ENCODE measurements at places on chromosomes 2 and 18.

DNA sequence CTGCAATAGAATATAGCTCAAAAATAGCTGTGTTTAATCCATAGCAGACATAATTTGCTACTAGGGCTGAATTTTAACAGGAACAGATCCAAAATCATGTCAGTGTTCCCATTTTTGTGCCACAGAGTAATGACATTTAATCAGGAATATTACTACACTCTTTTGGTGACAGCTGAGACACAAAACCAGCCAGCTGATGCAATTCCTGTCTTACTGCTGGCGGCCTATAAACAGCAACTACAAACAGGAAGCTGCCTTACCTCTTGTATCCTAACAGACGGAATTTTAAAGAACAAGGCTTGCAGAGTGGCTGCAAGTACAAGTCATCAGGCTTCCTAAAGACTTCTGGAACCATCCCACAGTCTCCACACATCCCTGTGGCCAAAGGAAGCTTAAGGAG is 218.1 kb downstream of the ZNF521 start:
- no peak for DNase-seq

- no peak for DNase-seq
Measured at GRCh38 chr2:174800436-174801205, 36.3 kb upstream of the CHRNA1 start.

GRCh38 chr2:158923180-158923594 is 45.3 kb upstream of the TANC1 start:
- no peak for DNase-seq

GRCh38 chr2:28974252-28974651 is 6.8 kb upstream of the TOGARAM2 start:
- DNase-seq: no peak
